T-cell (primary cell): ENCODE measurements at places on chromosomes 6 and 20.

- DNase-seq: no peak
Measured at GRCh38 chr6:13241364-13241763, 87.0 kb downstream of the TBC1D7 start.

DNA sequence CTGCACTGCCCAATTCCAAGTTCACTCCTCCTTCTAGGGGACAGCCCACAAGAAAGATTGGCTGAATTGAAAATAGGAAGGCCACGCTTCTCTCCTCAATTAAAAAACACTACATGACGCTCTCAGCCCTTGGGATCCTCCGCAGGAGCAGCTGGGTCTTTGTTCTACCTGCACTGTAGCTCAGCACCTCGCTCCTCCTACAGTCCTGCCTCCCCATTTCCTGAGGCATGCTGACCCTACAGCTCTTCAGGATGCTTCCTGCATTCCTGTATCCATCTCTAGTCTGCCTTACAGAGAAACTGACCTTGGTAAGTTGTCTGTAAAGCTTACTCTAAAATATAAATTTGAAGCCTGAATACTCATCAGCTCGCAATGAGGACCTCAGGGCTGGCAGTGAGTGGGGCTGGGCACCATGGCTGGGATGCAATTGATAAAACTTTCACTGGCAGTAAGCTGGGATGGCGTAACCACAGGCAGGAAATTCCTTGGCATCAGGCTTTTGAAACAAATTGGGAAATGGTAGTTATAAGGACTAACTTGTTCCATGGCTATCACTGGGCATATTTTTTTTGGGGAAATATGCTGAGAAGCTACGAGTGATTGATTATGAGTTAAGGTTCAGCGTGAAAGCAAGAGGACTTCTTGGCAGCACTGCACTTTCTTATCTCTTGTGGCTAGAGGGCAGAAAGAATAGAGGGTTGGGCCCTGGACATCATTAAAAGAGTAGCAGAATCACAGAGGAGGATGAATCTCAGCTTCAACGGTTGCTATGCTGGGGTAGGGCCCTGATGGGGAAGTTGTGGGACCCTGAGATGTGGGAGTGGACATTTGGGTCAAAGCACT is 11.7 kb upstream of the SIRPB1 start:
- DNase-seq: no peak

- no peak for DNase-seq
Measured at GRCh38 chr20:34880215-34880850, 3.9 kb downstream of the ACSS2 start.

- DNase-seq: no peak
Measured at GRCh38 chr6:87029711-87030314, 65.1 kb downstream of the CGA start.

GRCh38 chr6:145112711-145113148 is 622.6 kb downstream of the EPM2A start:
- DNase-seq: no peak

DNA sequence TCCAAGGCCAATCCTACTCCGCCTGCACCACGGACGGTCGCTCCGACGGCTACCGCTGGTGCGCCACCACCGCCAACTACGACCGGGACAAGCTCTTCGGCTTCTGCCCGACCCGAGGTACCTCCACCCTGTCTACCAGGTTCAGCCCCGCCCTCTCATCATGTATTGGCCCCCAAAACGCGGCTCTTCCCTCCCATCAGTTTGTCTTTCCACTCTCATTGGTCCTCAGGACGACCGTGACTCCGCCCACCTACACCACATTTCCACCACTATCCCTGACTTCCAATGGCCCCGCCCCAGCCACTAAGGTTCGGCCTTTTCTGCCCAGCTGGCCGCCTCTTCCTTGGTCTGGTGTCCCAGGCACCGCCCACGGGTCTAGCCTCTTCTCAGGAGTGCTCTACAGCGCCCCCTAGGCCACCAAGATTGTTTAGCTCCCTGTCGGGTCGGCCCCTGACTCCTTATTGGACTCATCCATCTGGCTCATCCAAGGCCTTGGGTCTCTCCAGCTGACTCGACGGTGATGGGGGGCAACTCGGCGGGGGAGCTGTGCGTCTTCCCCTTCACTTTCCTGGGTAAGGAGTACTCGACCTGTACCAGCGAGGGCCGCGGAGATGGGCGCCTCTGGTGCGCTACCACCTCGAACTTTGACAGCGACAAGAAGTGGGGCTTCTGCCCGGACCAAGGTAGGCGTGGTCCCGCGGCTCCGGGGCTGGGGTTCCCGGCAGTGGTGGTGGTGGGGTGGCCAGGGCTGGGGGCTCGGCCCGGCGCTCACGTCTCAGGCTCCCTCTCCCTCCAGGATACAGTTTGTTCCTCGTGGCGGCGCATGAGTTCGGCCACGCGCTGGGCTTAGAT is 3.1 kb downstream of the MMP9 start:
- no peak for DNase-seq

- no peak for DNase-seq
Measured at GRCh38 chr6:88683734-88684133, 279.7 kb downstream of the RNGTT start.

- no peak for DNase-seq
Measured at GRCh38 chr6:148128014-148128730, 214.5 kb upstream of the SASH1 start.

DNA sequence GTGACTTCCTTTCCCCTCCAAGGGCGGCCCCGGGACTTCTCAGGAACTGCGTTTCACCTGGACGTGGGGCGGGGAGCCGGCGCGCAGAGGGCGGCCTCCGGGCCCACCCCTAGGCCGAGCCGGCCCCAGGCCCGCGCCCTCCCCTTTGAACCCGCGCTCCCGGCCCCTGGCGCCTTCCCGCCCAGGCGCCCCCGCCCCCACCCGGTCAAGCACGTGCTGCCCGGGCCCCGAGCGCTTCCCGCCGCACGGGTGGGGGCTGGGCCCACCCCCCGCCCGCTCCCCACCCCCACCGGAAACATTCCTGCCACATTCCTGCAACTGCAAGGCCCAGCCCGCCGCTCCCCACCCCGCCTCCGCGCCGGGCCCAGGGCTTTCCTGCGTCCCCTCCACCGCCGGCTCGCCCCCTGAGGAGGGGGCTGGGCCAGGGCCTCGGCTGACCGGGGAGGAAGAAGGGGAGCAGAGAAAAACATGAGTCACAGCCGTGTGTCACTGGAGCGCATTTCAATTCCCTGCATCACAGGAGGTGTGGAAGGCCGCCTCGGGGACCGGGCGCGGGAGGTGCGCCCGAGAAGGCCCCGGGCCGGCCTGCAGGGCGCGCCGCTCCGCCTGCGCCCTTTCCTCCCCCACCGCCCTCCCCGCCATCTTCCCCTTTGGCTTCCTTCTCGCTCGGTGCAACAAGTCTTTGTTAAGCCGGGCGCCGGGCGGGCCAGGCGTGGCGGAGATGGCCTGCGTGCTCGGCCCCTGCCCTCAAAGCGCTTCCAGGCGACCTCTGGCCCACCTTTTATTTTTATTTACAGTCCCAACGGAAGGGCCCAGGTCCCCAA is 1.2 kb upstream of the HMGA1 start:
- DNase-seq: peak; percentile 68

- no peak for DNase-seq
Measured at GRCh38 chr6:166763606-166764472, 136.8 kb upstream of the RPS6KA2 start.

- no peak for DNase-seq
Measured at GRCh38 chr6:113713665-113714064, 143.5 kb upstream of the MARCKS start.

GRCh38 chr6:137430954-137431353 is 63.2 kb downstream of the OLIG3 start:
- DNase-seq: no peak

DNA sequence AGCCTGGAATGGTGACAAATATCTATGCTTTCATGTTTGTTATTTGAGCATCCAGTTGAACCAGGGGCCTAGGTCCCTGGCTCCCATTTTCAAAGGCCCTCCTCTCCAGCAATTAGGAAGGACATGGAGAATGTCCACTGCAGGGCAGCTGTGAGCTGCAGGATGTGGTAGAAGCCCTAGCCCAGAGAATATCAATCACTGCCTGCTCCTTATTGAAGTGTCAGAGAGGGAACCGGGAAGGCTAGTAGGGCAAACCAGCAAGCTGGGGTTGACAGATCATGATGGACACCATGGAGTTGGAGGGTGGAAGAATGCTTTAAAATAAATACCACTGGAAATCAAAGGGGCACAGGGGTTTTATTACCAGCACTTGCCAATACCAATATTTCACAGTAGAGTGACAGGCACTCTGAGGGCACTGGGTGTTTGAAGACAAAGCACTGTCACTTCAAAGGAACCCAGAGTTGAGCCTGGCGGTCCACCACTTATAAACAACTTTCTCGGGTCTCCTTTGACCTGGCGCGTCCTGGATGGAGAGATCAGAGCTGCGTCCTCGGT is 47.7 kb downstream of the ZNF831 start:
- no peak for DNase-seq

GRCh38 chr20:11728937-11729336 is 188.8 kb upstream of the BTBD3 start:
- DNase-seq: no peak

- no peak for DNase-seq
Measured at GRCh38 chr20:63053432-63054102, 46.8 kb upstream of the BHLHE23 start.

GRCh38 chr6:144344646-144345045 is 59.5 kb downstream of the UTRN start:
- peak; percentile 13 for DNase-seq

DNA sequence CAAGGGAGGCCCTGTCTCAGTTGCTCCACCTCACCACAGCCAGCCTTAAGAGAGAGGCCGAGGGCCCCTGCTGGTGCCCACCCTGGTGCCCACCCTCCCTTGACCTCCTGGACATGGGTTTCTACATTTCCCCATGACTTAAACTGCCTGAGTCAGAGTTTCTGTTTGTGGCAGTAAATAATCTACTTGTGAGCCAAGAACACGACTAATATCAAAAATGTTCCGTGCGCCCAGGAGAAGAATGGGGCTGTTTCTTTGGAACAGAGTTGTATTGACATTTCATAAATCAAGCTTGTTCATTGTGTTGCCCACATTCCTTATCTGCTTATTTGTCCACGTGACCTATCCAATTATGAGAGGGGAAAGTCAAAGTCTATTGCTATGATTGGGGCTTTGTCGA is 143.5 kb downstream of the ANKRD60 start:
- DNase-seq: no peak

DNA sequence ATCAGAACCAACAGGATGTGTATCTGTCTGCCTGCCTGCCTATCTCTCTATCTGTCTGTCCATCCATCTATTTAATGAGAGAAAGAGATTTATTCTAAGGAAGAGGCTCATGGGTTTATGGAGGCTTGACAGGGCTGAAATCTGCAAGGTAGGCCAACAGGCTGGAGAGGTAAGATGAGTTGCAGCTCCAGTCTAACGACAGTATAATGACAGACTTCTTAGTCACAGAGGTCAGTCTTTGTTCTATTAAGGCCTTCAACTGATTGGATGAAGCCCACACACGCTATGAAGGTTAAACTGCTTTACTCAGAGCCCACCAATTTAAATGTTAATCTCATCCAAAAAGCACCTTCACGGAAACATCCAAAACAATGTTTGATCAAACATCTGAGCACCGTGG is 100.3 kb upstream of the ENPP5 start:
- DNase-seq: no peak

DNA sequence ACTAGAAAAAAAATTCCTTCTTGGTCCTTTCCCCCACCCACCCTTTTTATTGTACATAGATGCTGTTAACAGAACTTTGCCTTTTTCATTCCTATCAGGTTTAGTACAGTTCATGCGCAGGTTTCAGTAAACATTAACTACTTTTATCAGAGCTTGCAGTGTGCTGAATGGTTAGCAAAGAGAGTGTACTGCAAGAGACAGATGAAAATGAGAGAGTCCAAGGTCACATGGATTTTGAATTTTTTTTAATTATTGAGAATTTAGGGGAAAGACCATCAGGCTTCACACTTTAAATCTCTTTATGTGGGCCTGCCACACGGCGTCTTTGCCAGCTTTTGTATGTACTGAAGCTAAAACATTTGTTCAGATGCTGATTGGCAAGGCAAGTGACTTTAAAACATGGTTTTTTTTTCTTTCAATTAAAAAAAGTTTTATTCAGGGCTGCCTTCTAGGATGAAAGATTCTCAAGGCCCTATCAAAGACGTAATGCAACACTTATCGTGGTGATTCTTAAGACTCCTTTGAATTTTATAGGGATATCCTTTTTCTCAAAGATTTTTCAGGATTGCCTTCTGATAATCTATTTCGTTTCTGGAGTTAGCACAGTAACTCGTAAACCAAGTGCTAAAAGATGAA is 32.2 kb downstream of the RREB1 start:
- no peak for DNase-seq

GRCh38 chr20:61628901-61629601 is 377.0 kb downstream of the CDH4 start:
- no peak for DNase-seq
